ENCODE measurements at places on chromosomes 6 and 20.

DNA sequence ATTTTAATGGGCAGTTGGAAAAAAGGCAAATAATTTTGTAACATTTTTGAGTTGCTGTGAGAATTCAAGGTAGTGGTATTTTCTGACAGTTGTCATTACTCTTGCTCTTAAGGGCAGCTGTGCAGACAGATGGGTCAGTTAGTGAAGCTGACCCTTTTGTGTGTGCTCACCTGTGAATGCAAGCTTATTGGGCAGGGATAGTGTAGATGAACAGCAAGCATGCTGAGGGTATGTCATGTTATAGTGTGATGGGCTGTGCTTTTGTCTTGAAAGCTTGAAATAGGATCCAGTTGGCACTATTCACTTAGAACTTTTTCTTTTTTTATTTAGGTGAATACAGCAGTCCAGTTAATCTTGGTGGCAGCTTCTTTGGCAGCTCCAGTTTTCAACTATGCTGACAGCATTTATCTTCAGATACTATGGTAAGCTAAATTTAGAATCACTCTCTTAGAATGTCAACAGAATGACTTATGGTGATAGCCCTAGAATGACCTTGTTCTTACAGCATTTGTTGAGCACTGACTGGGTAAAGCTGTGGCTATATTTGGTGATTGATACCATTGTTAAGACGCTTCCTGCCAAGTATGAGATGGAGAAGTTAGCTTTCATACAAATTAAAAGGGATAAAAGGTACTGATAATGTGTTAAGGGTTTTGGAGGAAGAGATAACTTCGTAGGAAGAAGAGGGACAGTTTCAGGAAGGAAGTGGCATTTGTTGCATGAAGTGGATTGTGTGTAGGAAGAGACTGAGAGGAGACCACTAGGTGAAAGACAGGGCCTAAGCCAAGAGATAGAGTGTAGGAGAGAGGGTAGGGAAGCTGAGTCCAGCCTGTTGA, 19.5 kb downstream of the LRRN4 start:
- DNase-seq: no peak

GRCh38 chr6:6795393-6795792, 206.9 kb downstream of the LY86 start:
- DNase-seq: no peak

- DNase-seq: no peak
Measured at GRCh38 chr6:42916288-42916687, 435 bp downstream of the PTCRA start.

GRCh38 chr6:18269253-18269652, 4.9 kb upstream of the DEK start:
- DNase-seq: no peak

GRCh38 chr6:109079981-109080380, 14.7 kb downstream of the SESN1 start:
- DNase-seq: no peak

DNA sequence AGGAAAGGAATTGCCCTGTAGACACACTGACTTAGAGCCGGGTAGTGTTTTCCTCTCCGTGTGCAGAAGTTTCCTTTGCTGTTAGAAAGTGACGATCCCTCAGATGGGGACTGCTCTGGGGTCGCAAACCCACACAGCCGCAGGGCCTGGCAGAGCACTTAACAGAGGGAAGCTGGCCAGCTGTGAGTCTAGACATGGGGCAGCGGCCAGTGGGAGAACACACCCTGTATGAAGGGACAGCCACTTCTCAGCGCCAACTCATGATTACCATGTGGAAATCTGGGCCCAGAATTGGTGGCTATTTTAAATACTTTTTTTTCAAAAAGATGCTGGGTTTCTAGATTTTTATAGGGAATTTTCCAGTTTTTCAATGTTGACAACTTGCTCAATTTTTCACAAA, 39.4 kb downstream of the SLC9A8 start:
- no peak for DNase-seq

GRCh38 chr6:27188061-27188884, 59.2 kb upstream of the PRSS16 start:
- DNase-seq: no peak

DNA sequence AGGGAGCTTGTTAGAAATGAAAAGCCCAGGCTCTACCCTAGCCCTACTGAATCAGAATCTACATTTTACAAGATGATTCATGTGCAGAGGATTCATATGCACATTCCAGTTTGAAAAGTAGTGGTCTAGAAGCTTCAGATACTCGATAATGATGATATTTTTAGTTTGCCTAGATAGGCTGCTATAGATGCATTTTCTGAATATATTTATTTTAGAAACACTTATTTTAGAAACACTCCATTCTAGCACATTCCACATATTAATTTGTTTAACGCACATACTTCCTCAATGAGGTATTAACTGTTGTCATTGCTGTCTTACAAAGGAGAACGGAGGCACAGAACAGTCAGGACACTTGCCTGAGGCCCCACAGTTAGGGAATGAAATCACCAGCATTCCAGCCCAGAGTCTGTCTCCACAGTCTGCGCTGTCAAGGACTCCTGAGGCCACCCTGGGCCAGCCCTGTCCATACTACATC, 64.4 kb downstream of the SNAP25 start:
- DNase-seq: no peak

- DNase-seq: no peak
Measured at GRCh38 chr6:128855581-128856085, 27.3 kb upstream of the LAMA2 start.

- no peak for DNase-seq
Measured at GRCh38 chr20:44728801-44729443, 13.8 kb downstream of the CCN5 start.

DNA sequence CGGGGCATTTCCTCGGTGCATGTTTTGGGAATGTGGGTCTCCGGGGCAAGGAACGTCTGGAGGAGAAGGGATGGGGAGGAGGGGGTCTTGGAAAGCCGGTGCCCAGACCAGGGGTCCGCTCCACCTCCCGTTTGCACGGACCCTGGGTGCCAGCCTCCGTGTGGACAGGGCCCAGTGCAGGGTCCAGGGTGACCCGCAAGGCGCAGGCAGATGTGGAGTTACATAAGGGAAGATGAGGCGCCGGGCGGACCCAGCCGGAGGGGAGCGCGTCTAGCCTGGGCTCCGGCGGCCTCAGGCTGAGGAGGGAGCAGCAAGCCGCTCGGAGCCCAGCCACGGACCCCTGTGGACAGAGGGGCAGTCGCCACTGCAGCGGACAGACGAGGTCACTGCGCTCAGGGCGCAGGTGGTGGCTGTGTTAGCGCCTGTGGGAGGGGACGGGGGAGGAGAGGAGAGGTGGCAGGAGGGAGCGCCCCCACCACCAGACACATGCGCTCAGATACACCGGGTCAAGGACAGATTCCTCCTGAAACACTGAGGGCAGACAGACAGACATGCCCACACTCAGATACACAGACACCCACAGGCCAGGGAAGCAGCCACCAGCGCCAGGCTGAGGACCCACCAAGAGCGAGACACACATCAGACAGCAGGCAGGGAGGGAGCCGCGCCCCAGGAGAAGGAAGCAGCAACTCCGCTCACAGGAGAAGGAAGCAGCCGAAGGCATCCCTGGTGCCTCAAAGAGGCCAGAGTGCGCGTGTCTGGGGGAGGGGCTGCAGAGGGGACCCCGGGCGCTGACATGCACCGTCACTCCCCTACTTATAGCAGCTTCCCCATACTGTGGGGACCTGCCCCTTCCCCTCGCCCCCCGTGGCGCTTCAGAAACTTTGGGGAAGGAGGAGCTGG, 839 bp upstream of the HRH3 start:
- DNase-seq: no peak

GRCh38 chr6:38508286-38508685, 131.4 kb downstream of the BTBD9 start:
- DNase-seq: no peak

DNA sequence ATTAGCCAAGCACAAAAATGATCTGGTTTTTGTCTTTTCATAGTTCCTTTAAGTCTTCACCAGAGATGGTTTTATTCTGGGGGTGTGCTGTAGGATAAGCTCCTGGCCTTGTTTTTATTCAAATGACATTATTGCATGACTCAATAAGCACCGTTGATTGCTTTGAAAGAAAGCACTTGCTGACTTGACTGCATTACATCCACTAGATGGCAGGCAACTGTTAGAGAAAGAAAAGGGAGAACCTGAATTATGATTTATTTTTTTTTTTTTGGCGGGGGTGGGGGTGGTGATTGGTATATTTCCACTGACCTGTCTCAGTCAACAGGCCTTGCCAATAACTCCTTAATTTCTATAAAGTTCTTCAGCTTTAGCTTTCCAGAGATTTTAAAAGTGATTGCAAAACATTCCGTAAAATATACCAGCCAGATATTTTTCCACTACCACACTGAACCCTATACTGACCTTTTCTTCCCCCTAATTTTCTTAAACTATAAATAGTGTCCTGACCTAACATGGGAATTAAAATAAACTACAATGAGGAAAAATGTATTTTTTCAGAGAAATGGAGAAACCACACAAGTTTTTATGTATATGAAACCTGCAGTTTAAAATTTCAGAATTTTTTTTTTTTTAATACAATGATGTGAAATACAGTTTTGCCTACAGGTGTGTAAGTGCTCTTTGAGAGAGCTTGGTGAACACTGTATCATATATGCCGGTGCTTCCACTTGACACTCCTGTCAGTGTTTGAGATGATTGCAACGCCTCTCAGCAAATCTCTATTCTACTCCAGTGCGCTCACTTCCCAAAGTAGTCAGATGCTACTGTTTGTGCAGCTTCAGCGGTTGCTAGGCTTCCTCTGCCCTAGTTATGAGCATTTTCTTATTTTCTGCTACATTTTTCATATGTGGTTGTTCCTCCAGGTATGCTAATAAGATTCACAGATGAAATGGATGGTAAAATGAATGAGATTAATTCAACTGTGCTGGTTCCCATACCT, 274.3 kb downstream of the CD109 start:
- no peak for DNase-seq

- DNase-seq: no peak
Measured at GRCh38 chr6:10412461-10413261, 2.2 kb downstream of the TFAP2A start.

GRCh38 chr6:3301506-3301905, 42.8 kb downstream of the PSMG4 start:
- no peak for DNase-seq

GRCh38 chr6:82365016-82365795, 1.6 kb downstream of the TPBG start:
- DNase-seq: no peak

GRCh38 chr20:25624500-25624939, 706 bp upstream of the NANP start:
- DNase-seq: no peak

All from esophagus squamous epithelium (tissue), 5 donors.